Cerebellum (tissue), 4 donors: ENCODE measurements at places on chromosomes 7 and 10. TPM values are rescaled to one million over a fixed set of nuclear protein-coding genes. Genes with fewer than 3 reads are reported as not detected.

Gene COBL
- total RNA-seq: 3.8 TPM

Gene PLCE1
- 15.0 TPM for total RNA-seq

Gene STRIP2
- total RNA-seq: 4.9 TPM

Gene SERPINE1
- total RNA-seq: 0.27 TPM

Gene GDF10
- total RNA-seq: 13.6 TPM
